ENCODE measurements at places on chromosomes 1 and 21.

DNA sequence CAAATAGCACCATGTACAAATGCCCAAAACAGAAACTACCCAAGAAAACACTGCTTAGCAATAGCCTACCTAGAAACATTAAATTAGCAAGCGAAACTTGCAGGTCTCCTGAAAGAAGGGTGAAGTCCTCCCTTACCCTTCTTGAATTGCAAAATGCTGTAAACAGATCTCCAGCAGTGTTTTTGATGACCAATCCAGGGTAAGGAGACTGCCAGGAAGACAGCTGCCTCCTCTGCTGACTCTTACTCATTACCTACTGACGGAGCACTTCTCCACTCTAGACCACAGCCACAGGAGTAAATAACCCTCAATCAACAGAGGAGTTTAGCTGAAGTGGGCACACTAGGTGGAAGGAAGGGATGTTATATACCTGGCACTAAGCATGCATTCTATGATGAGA is 32.2 kb upstream of the GADD45A start:
- DNase-seq, result no peak

DNA sequence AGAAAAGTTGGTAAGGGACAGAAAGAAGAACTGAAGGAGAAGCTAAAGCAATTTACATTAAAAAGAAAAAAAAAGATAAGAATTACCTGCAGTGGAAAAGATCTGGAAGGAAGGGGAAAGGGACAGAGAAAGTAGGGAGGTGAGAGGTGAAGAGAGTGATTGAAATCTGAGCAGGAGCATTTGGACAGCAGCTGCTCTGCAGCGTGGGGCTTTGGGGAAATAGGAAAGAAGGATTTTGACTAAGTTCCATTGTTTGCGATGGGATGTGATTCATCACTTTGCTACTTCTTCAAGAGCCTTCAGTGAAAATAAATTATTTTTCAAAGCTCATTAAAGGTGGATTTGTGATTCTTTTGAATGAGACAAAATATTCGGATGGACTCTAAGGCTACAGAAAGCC is 26.1 kb upstream of the NMNAT2 start:
- no peak for DNase-seq

DNA sequence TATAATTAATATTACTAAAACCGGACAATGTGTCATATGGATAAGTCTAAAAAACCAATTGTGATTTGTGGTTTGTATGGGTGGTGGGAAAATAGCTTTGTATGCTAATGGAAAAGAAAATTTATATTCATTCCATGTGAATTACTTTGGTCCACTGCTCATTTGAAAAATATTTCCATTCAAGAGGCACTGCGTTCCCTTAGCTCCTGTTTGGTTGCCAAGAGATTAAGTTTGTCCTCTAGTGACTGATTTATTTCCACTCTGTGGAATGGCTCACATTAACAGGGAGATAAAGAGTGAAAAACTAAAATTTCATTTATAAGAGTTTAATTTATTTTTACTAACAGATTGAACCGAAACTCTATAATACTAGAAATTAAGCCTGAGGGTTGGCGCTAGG is 744.1 kb upstream of the CHRM3 start:
- DNase-seq, result no peak

DNA sequence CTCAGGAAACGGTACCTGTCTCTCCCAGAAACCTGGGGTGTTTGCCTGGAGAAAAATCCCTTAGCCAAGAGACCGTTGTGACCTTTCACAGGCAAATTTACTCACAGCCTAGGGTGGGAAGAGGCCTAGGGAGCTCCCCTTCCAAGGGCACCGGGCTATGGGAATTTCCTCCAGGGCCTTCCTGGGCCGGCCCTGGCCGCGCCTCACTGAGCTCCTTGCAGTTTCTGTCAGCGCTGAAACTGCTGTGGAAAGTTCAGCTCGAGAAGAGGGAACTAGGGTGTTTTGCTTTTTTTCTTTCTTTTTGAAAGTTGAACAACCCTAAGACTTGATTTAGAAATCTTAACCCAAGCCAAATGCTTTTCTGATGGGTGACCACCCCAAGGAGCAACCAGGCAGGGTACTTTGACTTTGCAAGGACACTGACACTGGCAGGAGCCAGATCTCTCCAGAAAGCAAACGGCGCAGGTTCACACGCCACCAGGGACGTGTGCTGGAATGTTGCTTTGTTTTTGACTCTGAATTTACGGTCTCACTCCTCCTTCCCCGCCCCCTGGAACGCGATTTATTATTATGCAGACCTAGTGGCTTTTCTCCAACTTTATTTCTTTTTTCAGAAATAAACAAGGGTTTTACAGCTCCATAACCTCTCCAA is 229.6 kb upstream of the JUN start:
- no peak for DNase-seq

GRCh38 chr1:228868731-228869024 is 133.4 kb downstream of the RHOU start:
- no peak for DNase-seq

GRCh38 chr21:36415375-36415774 is 30.2 kb downstream of the CHAF1B start:
- DNase-seq, result no peak

- DNase-seq, result no peak
Observed at GRCh38 chr21:21969211-21969610, 971.0 kb downstream of the NCAM2 start.

GRCh38 chr1:53411541-53412152 is 47.6 kb upstream of the DMRTB1 start:
- DNase-seq, result no peak

DNA sequence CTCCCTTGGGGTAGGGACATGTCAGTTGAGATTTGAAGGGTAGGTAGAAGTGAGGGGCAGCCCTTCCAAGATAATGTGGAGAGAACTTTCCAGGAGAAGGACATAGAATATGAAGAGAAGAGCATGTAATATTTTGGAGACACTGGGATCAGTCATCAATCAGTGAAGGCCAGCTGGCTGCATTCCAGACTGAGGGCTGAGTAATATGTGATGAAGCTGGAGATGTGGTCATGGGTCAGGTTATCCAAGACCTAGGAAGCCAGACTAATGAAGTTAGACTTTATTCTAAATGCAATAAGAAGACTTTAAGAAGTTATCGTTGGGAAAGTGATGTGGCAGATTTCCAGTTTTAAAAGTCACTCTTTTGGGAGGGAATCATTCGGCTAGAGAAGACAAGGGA is 262.0 kb downstream of the HMCN1 start:
- no peak for DNase-seq

Data from stimulated activated CD8-positive, alpha-beta memory T cell treated with anti-CD3 and anti-CD28 coated beads, Interleukin-12 subunit alpha, Interleukin-12 subunit beta, amount 100 ng/mL, for 4 hours (primary cell).